ENCODE measurements at places on chromosomes 4 and X.

DNA sequence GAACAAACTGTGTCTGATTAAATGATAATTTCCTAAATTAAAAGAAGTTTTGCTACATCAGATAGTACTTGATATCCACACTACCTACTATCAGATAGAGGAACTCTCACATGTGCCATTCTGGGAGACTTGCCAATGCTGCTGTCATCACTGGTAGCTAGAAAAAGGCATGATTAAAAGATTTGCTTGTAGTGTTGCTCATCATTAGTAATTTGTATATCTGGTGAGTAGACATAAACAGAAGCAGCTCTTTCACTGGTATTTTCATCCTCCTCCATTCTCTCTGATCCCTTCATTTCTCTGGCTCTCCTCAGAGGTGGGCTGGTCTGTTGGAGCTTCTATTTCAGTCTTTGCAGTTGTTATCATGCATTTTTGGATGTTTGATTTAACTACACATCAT lies 56.0 kb downstream of the SPRY1 start:
- DNase-seq: peak; percentile 97

GRCh38 chrX:67545893-67546495 lies 2.2 kb downstream of the AR start:
- DNase-seq: no peak

- peak; percentile 32 for DNase-seq
Measured at GRCh38 chr4:128525387-128525786, 237.8 kb upstream of the PGRMC2 start.

DNA sequence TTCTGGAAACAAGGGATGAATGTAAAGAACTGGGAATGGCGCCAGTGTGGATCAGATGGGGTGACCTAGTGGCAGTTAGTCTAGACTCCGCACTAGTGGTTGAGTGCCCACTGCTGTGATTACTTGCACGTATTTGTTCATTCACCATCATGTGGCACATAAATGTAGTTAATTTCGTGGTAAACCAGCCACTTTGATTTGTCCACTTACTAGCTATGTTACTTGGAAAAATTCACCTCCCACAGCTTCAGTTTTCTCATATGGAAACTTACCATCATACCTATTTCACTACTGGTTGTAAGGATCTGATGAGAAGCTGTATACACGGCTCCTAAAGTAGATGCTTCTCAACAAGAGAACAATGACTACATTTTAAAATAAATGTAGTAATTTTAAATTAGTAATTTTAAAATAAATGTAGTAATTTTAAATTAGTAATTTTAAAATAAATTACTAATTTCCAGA lies 394 bp upstream of the DYNLT3 start:
- DNase-seq: no peak

GRCh38 chr4:135485371-135485770 lies 1283.8 kb upstream of the PABPC4L start:
- no peak for DNase-seq

DNA sequence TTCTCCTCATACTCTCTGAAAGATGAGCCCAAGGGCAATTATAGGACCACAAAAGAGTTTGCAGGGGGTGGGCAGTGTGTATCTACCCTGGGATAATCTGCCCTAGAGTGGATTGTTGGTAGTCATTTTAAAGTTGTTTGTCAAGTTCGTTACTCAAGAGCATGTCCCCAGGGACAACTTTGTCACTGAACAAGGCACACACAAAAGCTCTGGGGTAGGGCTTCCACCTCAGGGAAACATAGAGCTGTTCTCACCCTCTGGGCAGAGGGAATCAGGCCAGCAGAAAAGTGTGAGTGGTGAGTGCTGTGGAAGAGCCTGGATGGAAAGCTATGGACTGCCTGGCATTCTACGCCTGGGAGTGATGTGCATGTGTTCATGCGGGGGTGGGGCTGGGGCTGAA lies 23.3 kb upstream of the LEF1 start:
- no peak for DNase-seq

DNA sequence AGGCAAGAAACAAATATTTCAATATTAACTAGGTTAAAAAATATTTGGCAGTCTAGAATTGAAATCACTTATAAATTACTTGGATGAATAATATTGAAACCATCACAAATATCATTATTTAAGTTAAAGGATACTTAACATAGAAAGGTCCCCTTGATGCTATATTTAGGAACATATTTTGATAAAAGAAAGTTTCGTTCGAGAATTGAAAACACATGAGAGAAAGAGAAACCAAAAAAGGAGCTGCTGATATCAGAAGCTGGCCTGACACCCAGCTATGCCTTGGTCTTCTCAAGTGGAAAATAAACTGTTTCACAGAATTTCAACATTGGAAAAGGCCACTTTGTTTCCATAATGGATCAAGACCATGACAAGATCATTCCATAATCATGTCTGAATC lies 762.4 kb downstream of the DMD start:
- no peak for DNase-seq

DNA sequence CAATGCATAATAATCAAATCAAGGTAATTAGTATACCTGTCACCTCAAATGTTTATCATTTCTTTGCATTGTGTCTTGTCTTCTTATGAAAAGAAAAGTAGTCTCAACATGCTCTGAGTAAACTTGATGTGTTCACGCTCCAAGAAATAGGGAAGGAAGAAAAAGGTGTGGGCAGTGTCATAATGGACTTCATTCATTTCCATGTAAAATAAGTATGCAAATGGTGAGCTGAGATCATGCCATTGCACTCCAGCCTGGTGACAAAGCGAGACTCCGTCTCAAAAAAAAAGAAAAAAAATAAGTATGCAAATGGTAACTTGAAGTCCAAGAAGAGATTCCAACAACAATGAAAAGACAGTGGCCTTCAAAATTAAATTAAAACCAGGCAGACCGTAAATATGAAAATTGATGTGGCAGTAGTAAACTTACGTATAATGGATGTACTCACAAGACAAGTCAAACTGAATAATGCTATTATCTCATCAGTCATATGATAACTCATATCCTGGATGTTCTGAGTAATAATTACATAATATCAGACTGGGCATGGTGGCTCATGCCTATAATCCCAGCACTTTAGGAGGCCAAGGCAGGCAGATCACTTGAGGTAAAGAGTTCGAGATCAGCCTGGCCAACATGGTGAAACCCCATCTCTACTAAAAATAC lies 6.0 kb upstream of the CWH43 start:
- DNase-seq: peak; percentile 93

GRCh38 chr4:48102303-48102702 lies 31.7 kb downstream of the TXK start:
- no peak for DNase-seq

DNA sequence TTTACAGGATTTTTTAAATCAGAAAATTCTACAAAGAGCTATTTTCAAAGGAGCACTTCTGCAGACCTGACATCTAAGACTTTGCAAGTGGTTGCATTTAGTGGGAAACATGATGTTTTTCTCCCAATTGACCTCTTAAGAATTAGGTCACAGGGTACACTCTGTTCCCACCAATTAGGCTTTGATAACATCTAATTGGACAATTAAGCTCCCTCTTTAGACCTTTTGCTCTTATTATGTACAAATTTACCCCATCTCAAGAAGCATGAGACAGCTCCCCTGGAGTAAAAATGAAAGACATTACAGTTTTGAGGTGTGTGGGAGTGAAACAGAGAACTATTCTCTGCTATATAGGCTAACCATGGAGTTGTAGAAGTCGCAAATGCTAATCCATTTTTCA lies 31.8 kb upstream of the AGA start:
- DNase-seq: no peak

DNA sequence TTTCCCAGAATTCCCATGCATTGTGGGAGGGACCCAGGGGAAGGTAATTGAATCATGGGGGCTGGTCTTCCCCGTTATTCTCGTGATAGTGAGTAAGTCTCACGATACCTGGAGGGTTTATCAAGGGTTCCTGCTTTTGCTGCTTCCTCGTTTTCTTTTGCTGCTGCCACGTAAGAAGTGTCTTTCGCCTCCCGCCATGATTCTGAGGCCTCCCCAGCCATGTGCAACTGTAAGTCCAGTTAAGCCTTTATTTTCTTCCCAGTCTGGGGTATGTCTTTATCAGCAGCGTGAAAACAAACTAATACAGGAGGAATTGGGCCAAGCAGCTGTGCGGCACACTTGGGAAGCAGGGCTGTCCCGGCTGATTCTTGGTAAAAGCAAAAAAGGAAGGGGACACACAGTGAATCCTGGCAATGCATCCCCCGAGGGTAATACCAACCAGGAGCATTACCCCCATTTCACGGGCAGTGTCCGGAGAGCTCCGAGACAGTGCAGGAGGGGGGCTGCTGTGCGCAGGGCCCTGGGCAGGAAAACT lies 185.7 kb downstream of the AFAP1 start:
- no peak for DNase-seq

- peak; percentile 13 for DNase-seq
Measured at GRCh38 chrX:68018248-68019203, 414.8 kb downstream of the OPHN1 start.

DNA sequence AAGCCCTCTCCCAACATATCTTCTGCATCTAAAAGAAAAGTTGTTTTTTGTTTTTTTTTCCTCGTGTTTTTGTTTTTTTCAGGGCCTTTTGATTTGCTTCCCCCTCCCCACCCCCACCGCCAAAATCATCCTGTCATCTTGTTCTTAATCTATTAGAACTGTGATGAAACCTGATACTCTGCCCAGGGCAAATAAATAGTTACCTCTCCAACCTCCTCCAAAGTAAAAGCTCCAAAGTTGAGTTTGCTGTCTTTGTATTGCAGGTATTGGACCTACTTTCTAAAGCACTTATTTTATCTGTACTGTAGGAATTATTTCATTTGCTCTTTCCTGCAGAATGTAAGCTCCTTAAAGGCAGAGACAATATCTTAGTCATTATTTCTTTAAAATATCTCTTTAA lies 172.9 kb downstream of the SOWAHB start:
- DNase-seq: no peak

GRCh38 chr4:185859111-185859510 lies 47.1 kb upstream of the SORBS2 start:
- DNase-seq: no peak

DNA sequence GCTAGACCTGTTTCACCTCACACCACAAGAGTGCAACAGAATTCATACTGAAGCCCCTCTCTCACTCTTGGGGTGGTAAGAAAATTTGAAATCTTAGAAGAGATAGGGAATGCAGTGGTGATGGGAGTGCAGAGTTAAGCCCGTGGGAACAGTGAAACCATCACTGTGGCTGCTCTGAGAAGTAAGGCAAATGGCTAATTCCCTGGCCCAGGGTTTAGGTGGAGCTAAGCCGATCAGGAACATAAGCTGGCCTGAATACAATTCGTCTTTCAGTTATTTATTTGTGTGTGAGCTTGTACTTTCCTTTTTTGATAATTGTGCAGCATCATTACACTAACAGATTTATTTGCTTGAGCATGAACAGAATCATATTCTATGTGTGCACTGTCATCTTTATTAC lies 1070.6 kb downstream of the STPG2 start:
- DNase-seq: no peak

DNA sequence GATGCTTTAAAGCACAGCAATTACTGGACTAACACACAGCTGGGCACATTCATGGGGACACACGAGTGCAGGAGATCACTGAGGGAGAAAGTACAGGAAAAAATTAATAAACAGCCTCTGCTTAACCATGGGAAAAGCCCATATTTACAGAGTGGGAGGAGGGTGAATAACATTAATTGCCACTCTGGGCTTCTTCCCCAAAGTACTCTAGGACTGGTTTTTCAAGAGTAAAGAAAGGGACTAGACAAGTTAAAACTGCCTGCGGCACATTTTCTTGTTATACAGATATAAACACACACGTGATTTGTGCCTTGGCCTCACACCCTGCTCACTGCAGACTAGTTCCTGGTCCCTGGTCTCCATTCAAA lies 179.7 kb upstream of the TET2 start:
- DNase-seq: peak; percentile 78

DNA sequence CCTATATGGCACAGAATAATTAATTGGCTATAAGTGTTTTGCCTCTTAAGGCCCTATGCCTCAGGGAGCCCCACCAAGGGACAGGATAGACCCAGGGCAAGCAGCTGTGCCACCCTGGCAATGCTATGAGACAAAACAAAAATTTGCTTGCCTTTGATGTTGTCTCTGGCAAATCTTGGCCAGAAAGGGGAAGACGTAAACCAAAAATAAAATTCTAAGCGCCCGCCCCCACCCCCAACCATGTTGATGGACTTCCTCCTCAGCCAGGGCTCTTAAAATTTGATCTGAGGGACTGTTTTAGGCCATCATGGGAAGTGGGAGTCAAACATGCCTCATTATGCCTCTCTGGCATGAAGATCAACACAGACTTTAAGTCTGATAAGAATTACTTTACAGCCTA lies 130.5 kb upstream of the APOOL start:
- DNase-seq: no peak

DNA sequence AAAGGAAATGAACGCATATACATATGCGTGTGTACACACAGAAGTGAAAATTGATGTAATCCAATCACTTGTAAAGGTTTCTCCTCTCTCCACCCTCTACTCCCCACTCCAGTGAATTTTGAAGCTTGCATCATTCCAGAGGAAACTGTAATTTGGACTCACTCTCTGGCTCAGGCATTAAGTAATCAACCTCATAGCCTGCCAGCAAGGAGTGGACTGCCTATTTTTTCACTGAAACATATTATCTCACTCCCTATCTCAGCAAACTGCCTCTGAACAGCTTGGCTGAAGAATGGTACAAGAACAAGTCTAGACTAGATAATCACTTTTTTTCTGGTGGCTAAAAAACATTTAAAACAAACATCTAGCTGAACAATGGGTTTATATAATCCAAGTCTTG lies 124.2 kb downstream of the C4orf51 start:
- DNase-seq: peak; percentile 97

DNA sequence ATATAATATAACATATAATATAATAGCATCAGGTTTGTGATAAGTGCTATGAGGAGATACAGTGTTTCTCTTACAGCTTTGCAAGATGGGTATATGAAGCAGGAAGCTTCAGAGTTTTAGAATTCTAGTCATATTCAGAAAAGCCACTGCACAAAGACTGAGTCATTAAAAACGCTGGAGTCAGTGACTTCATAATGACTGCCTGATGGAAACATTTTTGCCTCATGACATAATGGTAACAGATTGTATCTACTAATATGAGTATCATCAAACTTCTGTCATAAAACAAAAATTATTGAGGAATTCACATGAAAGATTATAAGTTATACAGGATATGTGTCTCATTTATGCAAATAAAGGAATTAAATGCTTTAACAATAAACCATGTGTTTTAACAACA lies 46.8 kb downstream of the EPHA5 start:
- peak; percentile 79 for DNase-seq

DNA sequence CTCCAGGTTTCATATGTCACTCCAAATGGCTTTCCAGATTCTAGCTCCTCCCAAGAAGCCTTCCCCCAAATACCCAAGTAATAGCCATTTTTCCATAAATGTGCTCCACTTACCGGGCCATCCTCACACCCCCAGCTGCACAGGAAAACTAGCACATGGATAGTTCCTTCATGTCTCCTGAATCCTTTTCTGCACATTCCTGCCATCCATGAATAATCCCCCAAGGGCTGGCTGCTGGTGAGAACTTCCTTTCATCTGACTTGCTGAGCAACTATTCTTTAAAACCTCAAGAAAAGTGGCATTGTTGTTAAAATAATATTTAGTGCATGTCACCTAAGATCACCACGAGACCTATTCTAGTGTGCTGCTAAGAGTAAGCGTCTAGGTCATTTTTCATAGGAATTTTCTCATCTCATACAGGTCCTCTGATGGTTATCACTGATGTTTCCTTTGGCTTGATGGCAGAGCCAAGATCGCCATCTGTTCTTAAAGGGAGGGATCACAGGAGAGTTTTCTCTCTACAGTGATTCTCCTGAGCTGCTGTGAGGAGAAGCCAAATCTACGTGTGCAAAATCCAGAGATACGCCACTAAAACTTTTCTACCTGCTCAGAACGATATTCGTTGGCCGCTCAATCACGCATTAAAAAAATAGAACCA lies 71.3 kb downstream of the MAP3K15 start:
- no peak for DNase-seq

GRCh38 chr4:13912966-13913365 lies 285.4 kb upstream of the BOD1L1 start:
- peak; percentile 15 for DNase-seq
